ENCODE measurements at places on chromosomes 4 and X.

GRCh38 chr4:183200453-183200852, 101.4 kb downstream of the WWC2 start:
- no peak for DNase-seq

- DNase-seq: no peak
Measured at GRCh38 chr4:86181585-86181984, 178.3 kb downstream of the MAPK10 start.

- no peak for DNase-seq
Measured at GRCh38 chr4:155496294-155496626, 119.5 kb upstream of the MAP9 start.

GRCh38 chrX:14027036-14027435, 2.7 kb downstream of the GEMIN8 start:
- DNase-seq: no peak

- DNase-seq: no peak
Measured at GRCh38 chr4:70728091-70728490, 6.3 kb downstream of the RUFY3 start.

DNA sequence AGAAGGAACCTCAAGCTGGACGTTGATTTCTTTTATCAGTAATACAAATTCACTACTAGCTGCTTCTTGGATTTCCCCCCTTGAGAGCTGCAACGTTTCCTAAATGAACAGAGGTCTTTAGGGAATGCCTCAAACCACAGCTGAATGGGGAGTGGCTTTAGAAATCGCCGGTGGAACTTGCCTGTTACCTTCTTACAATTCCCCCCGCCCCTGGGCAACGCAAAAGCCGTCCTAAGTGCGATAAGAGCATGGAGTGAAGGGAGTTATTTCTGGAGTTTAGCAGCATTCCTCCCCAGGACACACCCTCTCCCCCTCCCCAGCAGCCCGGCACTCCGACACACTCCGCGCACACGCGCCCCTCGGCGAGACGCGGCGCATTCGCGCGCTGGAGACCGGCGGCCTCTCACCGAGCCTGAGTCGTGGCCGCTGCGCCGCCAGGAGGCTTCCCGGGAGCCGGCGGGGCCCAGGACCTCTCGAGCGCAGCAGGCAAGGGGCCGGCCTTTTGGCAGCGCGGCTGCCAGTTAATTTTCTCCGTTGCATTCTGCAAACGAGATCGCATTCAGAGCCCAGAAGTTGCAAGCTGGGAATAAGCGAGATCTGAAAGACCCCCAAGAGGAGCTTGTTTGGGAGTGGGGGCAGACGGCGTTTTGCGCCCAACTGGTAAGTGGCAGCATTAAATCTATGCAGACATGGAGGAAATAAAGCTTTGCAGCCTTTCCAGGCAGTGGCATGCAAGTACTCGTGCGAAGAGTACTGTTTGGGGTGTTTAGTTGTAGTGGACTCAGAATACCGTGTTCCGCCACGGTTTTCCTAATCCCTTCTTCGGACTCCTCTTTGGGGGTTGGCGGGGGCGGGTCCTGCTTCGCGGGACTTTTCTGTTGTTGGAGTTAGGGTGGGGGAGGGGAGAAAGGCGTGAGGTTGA, 134.7 kb downstream of the PALLD start:
- no peak for DNase-seq

DNA sequence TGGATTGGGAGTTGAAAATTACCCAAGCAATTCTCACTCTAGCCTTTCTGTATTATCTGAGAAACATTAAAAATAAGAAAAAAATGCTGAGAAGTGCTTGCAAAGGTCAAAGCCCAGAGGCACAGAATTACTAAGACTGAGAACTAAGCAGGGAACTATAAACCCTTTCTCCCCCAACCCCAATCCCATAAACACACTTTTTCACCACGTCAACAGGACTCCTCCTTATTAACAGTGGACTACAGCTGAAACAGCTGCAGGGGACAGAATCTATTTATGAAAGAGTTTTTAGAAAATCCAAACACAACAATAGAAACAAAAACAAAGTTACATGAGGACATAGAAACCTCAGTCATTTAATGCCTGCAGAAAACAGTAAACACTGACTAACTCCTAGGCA, 984.1 kb downstream of the TRAM1L1 start:
- no peak for DNase-seq

DNA sequence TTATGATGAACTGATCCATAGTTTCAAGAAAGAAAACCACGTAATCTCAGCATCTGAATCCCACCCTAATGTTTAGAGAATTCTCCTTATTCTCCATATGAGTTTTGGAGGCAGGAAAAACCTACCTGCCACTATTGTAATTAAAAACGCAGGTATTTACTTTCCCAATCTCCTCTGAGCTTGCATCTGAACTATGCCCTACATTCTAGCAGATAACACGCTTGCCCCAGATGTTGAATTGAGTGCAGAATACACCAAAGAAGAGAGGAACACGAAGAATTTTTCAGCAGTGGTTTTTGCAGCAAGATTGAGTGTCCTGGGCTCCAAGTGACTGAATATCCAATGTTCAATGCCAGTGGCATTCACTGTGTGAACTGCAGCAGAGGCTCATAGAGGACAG, 182.4 kb downstream of the COX18 start:
- DNase-seq: no peak

DNA sequence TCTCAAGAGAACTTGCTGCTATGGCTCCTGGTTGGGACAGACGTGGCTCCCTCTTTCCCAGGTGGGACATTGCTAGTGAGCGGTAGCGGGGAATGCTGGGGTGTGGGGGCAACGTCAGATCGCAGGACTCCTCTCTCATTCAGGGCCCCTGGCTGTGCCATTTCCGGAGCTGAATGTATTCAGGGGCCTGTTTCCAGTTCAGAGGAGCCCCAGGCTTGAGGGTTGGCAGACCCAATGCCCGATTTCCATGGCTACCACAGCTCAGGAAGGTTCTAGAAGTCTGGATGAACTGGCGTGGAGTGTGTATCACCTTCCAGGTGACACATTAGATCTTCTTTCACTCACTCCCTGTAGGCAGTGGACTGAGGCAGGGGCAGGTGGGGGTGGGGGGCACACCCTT, 26.2 kb upstream of the CRMP1 start:
- no peak for DNase-seq

GRCh38 chr4:181755846-181756245, 487.4 kb upstream of the TENM3 start:
- DNase-seq: no peak

DNA sequence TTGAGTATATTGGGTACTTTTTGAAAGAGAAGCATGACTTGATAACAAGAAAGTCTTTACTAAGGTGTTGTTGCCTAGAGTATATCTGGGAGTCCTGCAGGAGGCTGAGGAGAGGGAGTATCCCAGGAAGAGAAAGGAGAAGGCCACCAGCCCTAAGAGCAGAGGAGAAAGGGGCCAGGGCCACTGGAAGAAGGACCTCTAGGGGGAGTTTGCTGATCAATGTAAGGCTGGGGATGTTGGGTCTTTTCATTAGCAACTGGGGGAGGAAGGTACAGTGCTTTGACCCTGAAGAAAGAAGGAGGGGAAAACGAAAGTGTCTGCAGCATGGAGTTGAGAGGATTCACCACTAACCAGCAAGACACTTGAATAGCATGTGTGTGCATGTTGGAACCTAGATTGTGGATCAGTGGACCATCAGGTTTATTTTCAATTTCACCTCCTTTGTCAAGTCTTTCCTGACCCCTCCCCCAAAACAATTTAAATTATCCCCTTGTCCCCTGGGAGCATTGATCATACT, 4.5 kb downstream of the SMIM9 start:
- no peak for DNase-seq

DNA sequence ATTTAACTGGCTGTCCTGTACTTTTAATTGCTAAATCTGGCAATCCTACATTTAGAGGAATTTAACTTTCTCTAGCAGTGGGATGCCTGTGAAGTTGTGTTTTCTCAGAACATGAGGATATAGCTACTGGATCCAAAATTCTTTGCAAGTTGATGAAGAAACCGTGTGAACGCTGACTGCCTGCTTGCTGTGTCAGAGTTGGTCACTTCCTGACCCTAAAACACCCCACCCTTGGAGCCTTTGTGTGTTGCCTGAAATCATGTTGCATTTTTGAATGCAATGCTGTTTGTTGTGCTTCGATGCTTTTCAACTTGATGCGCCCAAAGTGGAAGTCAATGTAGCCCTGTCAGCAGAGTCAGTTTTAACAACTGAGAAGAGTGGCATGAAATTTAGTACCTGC, 211.2 kb downstream of the ANK2 start:
- DNase-seq: no peak

DNA sequence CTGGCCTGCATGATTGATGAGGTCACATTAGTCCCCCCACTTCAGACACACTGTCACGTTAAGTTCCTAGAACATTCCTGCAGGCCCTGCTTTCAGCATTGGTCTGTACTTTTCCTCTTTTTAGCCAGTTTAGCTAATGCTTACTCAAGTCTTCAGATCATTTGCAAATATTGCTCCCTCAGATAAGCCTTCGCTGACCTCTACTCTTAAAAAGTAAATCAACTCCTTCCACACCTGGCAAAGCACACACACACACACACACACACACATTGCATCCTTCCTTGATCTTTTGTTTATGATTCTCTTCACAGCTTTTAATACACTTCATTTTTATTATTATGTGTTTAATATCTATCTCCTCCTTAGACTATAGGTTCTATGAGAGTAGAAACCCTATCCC, 31.4 kb downstream of the PARM1 start:
- DNase-seq: no peak

DNA sequence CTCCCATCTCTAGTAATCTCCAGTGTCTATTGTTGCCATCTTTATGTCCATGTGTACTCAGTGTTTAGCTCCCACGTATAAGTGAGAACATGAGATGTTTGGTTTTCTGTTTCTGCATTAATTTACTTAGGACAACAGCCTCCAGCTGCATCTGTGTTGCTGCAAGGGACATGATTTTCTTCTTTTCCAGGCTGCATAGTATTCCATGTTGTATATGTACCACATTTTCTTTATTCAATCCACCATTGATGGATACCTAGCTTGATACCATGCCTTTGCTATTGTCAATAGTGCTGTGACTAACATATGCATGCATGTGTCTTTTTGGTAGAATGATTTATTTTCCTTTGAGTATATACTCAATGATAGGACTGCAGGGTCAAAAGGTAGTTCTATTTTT, 18.6 kb upstream of the ANKRD17 start:
- DNase-seq: no peak

DNA sequence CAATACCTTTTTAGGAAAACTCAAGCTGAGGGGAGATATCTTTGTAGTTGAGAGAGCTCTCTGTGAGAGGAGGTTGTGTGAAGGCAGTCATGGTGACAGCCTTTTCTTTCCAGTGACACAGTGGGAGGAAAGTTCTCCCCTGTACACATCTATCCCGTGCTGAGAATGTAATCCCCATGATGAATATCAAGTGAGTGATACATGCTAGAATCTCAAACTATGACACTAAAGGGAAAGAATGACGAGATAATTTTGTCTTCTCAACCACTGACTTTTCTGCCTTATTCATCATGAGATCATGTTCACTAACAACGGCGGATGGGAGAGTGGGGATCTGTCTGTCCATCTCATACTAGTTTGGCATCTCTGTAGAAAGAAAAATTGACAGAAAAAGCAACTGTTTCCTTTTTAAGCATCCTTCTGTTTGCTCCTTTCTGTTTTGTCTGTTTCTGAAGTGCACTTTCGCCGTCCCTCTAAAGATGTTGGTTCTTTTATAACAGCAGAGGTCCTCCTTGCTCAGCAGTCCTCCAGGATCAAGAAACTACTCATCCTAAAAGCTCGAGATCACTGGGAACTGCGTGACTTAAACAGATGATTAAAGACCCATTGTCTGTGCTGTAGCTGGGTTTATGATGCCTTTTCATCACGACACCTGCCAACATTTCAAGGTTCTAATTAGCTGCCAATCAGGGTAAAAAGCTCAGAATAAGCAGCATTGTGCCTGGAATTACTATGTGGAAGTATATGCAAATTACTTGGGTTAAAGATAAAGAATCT, 137.6 kb downstream of the DCK start:
- DNase-seq: no peak

DNA sequence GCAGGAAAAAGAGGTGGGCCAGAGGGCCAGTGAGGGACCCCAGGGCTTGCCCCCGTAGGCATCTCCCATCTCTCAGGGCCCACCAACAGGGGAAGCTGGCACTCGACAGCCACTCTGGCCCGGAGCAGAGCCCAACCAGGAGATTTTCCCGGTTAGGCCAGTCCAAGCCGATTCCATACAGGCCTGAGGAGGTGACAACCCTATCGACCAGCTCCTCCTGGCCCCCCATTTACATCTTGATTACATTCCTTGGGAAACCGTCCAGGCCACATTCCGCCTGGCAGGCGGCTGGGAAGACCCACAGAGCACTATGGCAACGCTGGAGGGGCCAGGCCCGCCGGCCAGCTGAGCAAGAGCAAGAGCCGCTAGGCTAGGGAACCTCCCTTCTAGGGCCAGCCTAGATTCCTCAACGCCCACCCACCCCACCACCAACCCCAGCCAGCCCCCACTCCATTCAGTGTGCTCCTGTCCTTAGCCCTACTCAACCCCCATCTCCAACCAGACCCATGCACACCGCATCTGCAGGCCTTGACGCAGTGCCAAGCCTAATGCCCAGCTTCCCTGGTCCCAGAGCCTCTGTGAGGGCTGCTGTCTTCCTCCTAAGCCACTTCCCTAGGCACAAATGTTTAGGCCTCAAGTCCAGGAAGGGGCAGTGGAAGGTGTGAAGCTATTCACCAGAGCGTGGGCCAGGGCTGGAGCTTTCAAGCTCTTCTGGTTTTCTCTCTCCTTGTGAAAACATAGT, 161.2 kb downstream of the EFNB1 start:
- no peak for DNase-seq

- no peak for DNase-seq
Measured at GRCh38 chrX:13599491-13599890, 30.1 kb downstream of the EGFL6 start.

- no peak for DNase-seq
Measured at GRCh38 chr4:41143311-41144039, 70.9 kb downstream of the APBB2 start.

DNA sequence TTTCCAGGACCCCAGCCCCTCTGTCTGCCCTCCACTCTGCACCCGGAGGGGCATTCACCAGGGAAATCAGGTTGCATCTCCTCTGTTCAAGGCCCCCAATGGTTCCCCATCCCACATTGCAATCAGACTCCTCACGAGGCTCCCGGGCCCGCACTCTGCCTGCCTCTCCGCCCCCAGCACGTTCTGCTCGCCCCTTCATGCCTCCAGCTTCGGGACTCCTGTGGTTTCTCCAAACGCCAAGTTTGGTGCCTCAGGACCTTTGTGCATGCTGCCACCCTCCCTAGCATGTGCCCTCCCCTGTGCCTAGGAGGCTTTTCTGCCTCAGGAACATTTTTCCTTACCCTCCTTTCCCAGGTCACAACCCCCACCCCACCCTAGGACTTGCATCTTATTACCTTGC, 183.6 kb upstream of the PSAPL1 start:
- DNase-seq: no peak

- DNase-seq: no peak
Measured at GRCh38 chrX:86322913-86323312, 174.7 kb downstream of the DACH2 start.

- DNase-seq: no peak
Measured at GRCh38 chr4:143381189-143382118, 44.8 kb downstream of the GAB1 start.

DNA sequence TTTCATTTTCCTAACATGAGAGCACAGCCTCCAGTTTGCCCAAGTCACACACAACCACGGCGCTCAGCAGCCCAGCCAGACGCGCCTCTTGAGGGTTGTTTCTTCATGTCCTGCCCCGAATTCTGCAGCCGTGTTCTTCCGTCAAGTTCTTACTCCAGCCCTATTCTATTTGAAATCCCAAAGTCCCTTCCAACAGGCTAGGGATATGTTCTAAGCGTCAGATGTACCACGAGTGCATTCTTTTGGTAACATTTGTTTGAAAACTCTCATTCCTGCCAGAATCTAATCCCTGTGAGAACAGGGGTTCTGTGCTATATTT, 23.1 kb downstream of the ACSL1 start:
- no peak for DNase-seq

Measured in naive thymus-derived CD8-positive, alpha-beta T cell (primary cell).